ENCODE measurements at places on chromosomes 6 and 20.

GRCh38 chr6:157946865-157947532, 34.7 kb upstream of the SYNJ2 start:
- DNase-seq, result peak; percentile 47

- DNase-seq, result no peak
Observed at GRCh38 chr6:54988576-54988975, 142.0 kb downstream of the FAM83B start.

- DNase-seq, result peak; percentile 16
Observed at GRCh38 chr20:1376408-1377270, 16.2 kb downstream of the FKBP1A start.

- peak; percentile 91 for DNase-seq
Observed at GRCh38 chr6:151391471-151392413, at the start of gene ZBTB2. ZBTB2 (minus strand) TSS chr6:151391559; CDS start chr6:151373637, 17,922 bp downstream.

DNA sequence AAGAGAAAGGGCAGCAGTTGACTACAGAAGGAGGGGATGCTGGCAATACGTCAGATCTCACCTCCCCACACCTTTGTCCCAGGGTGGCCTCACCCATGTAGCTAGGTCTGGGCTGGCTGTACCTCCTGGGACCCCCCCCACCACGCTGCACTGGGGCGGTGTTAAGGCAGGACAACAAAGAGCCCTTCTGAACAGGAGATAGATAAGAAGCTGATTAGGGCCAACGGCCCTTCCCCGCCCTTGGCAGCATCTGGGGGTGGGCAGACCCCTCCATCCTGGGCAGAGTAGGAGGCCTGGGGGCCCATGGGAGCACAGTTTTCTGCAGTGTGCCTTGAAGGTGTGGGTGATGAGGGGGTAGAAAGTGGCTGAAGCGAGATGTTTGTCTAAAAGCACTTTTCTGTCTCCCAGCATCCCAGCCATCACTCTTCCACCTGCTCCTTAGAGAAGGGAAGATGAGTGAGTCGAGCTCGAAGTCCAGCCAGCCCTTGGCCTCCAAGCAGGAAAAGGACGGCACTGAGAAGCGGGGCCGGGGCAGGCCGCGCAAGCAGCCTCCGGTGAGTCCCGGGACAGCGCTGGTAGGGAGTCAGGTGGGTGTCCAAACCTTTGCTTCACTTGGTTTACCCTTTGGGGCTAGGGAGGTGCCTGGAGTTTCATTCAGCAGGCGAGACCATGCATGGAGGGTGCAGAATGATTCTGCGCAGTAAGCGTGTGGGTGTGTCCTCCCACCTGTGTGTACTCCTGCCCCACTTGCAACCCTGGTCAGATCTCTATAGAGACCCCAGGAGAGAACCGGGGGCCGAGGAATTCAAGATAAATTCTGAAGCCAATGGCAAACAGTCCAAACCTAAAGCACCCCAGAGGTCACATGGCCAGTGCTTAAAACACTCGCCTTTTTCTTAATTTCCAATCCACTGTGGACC, 3.9 kb downstream of the HMGA1 start:
- DNase-seq, result no peak

Measured in neural progenitor cell (in vitro differentiated cells).